ENCODE measurements at places on chromosomes 6 and 20.

DNA sequence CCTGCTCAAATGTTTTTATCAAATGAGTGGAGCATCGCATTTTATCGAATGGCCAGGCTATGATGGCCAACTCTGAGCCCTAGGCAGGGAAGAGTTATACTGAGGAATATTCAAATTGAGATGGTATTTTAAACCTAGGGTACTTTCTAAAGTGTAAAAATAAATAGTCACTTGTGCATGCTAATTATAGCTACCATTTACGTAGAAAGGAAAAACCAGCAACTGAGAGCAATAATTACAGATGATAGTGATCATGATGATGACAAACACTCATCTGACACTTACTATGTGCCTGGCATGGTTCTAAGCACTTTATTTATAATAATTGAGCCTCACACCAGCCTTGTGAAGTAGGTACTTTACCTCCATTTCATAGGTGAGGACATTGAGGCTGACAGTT, 455.7 kb downstream of the CD83 start:
- DNase-seq: no peak

GRCh38 chr6:25713824-25714223, 40.7 kb upstream of the SLC17A4 start:
- DNase-seq: no peak

DNA sequence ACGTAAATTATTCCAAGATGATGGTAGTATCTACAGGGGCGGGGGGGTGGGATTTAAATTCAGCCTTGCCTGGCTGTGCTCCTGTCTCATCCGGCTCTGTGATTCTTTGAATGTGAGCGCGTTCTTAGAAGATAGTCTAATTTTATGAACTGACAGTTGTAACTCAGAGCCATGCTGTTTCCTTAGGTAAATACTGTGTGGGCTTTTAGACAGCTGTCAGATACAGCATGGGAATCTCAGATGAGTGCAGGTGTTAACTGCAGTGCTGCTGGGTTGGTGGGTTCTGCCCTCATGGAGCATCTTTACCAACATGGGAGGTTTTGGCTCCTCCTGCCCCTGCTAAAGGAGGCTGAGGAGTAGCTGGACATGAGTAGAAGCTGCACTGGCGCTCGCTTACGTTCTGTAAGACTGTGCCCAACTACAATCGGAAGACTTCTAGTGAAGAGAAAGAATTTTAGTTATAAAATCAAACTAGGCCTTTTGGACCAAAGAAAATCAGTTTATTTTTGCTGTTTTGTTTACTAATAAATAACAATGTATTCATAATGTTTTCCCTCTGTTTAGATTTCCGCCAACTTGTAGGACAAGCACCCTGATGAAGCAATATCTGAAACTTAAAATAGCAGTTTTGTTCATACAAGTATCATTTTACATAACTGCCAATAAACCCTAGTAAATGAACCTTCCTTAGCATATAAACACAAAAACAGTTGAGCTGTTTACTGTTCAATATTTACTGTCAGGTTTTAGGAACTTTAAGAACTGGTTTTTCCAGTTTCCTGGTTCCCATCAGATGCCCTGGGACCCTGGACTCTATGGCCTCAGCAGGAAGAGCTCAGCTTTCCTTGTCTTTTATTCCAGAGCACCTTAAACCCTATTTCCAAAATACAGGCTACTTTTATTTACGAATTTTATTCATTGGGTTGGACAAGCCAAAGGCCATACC, 66.1 kb downstream of the FAM120B start:
- no peak for DNase-seq

GRCh38 chr6:108710551-108710950, 137.7 kb upstream of the ARMC2 start:
- DNase-seq: no peak

GRCh38 chr6:156033598-156033997, 578.0 kb upstream of the NOX3 start:
- DNase-seq: no peak

DNA sequence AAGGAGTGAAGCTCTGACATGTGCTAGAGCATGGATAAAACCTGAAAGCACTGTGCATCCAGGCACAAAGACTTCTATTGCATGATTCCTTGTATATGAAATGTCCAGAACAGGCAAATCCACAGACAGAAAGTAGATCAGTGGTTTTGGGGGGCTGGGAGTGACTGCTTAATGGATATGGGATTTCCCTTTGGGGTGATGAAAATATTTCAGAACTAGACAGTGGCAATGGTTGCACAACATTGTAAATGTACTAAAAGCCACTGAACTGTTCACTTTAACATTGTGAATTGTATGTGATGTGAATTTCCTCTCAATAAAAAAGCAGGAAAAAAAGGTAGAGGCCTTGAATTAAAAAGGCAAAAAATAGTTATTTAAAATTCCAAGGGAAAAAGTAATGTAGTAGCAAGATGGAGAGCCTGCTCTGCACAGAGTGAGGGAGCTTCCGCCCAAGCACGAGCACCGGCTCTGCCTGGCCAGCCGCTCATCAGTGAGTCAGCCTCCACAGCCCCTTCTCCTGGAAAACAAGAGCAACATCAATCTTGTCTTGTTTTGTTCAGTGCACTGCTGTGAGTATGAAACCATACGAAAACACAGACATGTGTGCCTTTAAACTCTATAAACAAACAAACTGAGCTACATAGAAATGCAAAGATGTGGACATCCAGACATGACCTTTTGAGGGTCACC, 74.6 kb upstream of the THBS2 start:
- no peak for DNase-seq

DNA sequence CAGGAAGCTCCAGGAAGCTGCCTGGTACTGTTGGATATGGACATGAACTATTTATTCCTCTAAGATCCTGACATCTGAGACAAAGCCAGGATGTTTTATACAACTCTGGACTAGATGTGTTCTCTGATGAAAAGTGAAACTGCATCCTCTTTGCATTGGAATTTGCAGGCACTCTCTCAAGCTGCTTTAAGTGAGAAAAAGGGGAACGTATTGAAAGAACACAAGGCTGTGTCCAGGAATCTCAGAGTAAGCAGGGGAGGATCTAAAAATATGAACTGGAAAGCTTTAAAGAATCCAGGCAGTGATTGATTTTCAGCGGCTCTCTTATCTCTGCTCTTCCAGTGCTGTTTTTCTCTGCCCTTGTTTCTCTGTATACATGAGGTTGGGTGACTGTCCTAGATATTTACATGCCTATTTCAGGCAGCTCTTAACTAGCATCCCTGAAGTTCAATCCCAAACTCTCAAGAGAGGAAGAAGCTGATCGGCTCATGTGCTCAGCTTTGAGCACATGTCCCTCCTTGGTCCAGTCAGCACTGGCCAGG, 193.8 kb downstream of the PLCB4 start:
- DNase-seq: no peak

GRCh38 chr20:7366189-7366588, 574.1 kb downstream of the HAO1 start:
- no peak for DNase-seq

GRCh38 chr6:81166770-81167169, 585.7 kb downstream of the TENT5A start:
- no peak for DNase-seq

GRCh38 chr6:33888183-33888582, 84.4 kb upstream of the MLN start:
- no peak for DNase-seq

- DNase-seq: no peak
Observed at GRCh38 chr6:3383525-3383924, 73.3 kb downstream of the SLC22A23 start.

GRCh38 chr6:138383776-138384175, 6.1 kb downstream of the SMIM28 start:
- DNase-seq: no peak

- DNase-seq: no peak
Observed at GRCh38 chr6:169075211-169075914, 178.3 kb downstream of the THBS2 start.

DNA sequence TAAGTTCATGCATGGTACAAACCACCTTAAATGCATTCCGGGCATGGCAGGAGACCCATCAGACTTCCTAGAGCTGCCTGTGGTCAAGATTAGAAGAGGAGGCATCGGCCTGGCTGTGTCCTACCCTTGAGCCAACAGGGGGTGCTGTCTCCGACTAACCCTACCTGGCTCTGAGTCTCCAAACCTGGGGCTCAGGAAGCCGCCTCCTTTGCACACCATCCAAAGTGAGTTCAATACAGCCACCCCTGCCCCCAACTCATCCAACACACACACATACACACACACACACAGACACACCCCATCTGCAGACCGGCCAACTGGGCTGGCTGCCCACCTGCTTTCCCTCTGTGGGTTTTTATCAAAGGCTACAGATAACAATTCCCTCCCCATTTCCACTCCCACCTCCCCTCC, 77.0 kb downstream of the JPH2 start:
- DNase-seq: no peak

DNA sequence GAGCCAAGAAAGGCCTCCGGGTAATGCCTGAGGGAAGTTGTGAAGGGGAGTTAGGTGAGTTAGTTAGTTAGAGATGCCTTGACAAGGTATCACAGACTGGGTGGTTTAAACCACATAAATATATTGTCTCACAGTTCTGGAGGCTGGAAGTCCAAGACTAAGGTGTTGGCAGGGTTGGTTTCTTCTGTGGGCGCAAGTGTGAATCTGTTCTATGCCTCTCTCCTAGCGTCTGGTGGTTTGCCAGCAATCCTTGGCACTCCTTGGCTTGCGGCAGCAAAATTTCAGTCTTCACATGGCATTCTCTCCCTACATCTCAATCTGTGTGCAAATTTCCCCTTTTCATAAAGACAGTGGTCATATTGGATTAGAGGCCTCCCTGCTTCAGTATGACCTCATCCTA, 29.7 kb upstream of the RANBP9 start:
- no peak for DNase-seq

DNA sequence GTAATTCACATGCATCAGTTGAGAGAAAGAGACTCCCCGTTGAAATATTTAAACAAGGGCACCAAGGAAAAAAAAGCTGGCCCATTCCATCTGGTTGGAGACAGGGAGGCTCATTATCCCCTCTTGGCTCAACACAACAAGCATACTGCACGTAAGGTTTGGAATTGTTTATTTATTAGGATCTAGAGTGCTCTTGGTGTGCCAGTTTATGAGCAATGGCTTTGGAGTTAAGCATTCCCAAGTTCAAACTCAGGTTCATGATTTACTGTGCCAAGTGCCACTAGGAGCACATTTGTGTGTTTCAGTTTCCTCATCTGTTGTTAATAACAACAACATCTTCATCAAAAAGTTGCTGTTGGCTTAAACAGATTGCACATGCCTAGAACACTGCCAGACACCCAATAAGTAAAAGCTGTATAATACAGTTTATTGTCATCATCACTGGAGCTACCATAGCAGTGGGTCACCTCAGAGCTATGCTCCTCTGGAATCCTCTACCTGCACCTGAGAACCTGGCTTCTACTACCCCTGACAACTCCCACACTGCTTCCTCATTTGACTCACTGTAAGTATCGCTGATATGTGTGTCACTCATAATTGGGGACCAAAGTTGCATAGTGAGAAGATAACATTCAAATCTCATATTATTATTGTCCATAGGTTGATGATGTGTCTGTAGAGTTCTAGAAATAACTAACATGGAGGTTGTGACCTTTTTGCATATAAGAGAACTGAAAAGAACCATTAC, 5.4 kb downstream of the SLC17A3 start:
- no peak for DNase-seq

DNA sequence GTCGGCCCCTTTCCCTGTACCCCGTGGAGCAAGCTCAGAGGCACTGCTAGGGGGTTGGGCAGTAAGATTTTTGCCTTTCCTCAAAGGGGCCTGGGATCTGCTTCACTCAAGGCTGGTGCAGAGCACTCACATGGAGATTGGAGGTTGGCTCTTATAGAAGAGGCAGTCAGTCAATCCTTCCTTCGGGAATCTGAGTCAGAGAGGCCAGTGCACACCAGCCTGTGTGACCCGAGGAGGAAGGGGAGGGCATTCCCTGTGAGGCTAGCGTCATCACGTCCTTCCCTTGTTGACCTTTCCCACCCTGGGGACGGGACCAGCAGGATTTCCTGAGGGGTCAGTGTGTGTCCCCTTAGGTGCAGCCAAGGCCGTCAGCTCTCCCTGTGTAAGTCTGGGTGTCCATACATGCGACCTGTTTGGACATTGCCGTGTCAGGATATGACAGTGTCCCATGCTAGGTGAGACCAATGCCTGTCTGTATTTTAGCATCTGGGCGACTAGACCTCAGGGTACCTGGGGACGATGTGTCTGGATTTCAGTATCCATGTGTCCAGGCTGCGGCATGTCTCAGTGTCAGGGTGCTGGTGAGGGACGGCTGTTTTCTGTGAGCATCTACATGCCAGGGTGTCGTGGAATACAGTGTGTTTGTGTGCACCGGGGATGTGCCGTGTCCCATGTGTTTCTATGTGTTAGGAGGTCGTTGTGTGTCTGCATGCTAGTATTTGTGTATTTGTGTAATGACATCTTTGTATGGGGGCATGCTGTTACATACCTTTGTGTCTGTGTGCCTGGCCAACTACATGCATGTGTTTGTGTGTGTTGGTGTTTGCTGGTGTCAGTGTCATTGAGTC, 2.8 kb upstream of the ZNF512B start:
- peak; percentile 32 for DNase-seq

DNA sequence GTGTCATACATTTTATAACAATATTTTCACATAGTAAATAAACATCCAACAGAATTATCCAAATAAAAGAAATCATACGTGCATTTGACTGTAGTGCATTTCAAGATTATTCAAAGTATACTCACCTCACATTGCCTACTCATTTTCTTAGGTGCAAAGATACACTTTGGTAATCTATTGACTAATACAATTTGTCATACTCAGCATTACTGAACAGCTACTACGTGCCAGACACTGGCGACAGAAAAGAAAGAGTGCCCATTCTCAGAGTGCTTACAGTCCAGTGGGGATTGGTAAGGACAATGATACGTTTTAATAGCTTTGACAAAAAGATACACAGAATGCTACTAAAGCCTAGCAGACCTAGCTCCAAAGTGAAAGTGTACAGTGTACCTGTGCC, 42.0 kb downstream of the FBXL4 start:
- DNase-seq: no peak

DNA sequence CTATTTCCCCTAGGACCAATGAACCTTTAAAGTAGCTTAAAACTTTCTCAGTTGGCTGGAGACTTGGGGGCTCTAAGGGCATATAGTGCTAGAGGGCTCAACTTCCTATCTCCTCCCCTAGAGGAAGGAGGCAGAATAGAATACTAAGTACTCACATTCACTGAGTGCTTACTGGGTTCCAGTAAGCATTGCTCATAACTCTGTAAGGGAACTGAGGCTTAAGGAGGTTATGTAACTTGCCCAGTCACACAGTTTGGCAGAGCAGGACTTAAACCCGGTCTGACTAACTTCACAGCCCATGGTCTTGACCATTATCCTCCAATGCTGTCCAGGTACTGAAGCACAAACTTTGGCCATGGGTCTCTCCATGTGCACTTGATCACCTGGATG, 12.5 kb downstream of the SESN1 start:
- DNase-seq: no peak

All from activated T-cell treated with anti-CD3 and anti-CD28 coated beads, Interleukin-2, amount 50 U/mL, for 24 hours (primary cell).